Inflammatory macrophage treated with lipopolysaccharide for 4 hours (primary cell): ENCODE measurements at places on chromosomes 1 and 21.

DNA sequence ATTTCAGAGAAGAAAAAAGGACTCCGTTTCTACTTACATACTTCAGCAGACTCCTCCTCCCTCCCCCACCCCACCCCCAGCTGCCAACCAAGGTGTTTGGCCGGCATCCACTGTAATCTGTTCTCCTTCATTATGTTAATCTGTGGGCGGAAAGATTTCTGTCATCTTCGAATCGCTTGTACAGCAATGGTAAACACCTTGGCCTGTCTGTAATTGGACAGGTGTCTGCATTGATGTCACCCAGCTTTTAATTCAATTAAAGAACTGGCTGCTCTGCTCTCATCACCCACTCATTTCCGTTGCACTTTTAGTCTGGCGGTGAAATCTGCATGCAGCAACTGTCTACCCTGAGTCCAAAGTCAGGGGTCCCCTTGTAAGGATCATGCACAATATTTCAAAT lies 368.6 kb downstream of the USH2A start:
- no peak for DNase-seq

DNA sequence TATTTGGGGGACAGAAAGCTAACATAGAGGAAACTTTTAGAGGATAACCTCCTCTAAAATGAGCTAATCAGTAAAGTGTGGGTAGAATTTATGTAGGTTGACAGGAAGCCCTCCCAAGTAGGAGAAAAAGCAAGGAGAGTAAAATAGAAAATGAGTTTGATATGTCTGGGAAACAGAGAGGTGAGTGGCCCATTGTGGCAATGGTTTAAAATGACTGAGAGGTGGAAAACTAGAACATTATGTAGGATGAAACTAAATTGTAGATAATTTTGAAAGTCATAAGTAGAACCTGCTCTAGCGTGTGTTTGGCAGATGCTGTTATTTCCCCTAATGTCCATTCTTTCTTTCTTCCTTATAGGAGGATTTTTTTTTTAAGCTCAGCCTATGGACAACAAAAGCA lies 8.5 kb upstream of the LPGAT1 start:
- DNase-seq: no peak

DNA sequence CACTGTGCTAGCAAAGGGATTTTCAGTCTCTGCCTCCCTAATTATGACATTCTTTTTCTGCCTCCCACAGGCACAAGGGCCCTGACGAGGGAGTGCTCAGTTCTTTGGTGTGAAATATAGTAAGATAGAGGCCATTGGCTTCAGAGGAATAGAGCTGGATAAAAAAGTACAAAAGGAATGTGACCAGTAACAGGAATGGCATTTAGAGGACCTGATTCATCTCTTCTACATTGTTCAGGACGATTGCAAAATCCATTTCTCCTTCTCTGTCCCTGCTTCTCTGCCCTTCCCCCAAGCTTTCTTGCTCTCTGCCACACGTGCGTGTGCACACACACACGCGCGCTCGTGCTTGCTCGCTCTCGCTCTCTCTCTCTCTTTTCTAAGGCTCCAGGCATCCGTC lies 668.2 kb downstream of the KIF26B start:
- DNase-seq: no peak

DNA sequence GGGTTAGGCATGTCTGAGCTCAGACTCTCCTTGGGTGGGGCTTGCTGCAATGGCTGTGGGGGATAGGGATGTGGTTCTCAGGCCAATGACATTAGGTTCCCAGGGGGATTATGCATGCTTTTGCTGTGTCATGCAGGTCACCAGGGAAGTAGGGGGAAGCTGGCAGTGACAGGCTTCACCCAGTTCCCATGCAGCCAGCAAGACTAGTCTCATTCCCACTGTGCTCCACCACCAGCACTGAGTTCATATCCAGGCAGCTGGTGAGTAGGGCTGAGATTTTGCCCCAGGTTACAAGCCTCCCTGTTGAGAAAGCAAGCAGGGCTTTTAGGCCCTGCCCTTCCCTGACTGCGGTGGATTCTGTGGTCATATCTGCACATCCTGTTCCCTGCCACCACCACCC lies 32.1 kb upstream of the PLA2G5 start:
- peak; percentile 5 for DNase-seq

DNA sequence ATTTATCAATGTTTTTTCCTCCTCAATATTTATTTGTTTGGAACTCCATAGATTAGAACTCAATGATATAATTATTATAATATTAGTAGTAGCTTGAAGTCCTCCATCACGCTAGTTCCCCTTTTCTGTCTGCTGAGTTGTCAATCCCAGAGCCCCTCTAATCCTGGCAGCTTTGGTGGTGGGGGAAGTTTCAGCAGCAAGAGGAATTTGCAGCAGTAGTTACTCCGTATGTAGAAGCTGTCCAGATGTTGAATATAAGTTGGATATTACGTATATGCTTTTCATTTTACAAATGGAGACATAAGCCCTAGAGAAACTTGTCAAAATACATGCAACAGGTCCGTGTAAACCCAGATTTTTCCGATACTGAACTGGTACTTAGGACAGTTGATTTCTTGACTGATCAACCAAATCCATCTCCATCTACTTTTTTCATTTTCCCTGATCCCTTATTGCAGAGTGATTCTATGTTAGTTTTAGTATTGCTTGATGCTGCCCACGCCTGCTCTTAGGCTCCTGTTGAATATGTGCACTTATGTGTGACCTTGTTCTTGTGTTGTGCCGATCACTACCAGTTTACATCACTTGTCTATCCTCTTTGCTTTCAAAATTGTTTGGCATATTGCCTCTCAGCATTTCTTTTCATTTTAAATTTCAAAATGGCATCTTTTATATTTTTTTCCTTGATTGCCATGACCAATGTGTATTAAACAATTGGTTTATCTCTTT lies 28.1 kb downstream of the SMAP2 start:
- DNase-seq: no peak

- no peak for DNase-seq
Measured at GRCh38 chr1:161198897-161199431, at the start of gene ADAMTS4. Gene ADAMTS4, minus strand, starts transcription at chr1:161199054. Its CDS starts 427 bp downstream, at chr1:161198627.

GRCh38 chr1:224185208-224185607 lies 2.2 kb downstream of the DEGS1 start:
- DNase-seq: no peak

DNA sequence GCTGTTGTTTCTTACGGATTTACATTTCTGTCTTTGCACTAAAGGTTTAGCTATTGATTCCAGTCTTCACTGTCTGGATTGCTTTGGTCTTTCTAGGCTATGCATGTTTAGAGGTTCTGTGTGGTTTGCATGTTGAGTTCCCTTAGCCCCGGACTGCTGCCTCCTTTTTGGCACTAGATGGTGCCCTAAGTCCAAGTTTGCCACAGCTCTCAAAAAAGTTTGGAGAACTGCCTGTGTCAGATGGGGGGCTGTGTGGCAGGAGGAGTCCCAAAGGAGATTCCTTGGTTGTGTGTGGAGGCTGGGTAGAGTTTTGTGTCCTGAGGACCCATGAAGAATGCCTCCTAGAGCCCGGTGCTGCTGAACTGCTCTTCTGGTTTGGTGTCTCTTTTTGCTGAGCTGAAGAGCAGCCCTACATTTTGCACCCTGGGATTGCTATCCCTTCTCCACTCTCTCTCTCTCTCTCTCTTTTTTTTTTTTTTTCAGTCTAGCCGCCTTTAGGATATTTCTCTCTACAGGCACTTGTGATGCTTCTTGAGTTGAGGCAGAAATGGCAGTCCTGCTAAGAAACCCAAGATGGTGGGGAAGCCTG lies 74.4 kb downstream of the PTGS2 start:
- DNase-seq: peak; percentile 76

DNA sequence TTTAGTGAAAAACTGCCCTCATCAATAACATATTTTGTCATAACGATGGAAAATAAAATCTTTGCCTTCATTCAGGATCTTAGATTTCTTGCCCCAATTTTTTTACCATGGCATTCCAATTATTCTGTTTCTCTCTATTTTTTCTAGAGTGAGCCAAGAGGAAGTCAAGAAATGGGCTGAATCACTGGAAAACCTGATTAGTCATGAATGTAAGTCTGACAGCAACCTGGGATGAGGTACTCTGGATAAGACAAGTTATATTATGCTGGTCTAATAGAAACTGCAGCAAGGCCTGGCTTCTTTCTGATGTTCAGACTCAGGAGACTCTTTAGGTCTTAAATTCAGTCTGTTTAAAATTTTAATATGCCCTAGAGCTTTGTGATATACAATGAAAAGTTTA lies 3.5 kb downstream of the RGS4 start:
- DNase-seq: no peak

- DNase-seq: no peak
Measured at GRCh38 chr1:171645553-171646248, 6.8 kb downstream of the MYOC start.

DNA sequence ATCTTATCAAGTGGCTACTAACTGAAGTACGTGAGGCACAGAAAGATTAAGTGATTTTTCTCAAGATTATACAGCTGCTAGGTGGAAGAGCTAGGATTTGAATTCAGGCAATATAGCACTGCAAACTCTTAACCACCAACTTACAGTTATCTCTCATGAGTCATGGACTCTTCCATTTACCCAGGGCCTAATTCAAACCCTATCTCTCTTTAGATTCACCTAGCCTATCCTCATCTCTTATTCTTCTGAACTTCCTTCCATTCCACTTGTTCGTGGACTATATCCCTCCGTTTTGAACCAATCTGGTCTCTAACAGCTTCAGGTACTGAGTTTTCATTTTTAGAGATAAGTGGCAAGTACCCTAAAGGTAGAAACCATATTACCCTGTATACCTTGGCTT lies 92.8 kb upstream of the DMRTA2 start:
- no peak for DNase-seq

DNA sequence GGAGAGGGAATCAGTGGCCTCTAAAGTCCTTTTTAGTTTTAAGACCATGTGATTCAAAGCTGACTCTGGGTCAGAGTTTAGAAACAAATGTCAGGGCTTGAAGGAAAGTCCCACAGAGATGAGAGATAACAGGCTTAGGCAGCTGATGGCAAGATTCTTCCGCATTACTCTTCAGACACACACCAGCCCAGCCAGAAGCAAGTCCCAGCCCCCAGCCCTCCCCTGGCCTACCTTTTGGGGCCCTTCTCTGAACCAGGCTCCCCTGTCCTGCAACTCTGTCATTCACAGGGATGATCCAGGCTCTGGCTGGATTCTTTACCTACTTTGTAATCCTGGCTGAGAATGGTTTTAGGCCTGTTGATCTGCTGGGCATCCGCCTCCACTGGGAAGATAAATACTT lies 13.1 kb upstream of the CASQ1 start:
- DNase-seq: no peak

- no peak for DNase-seq
Measured at GRCh38 chr1:180267761-180268555, 37.9 kb downstream of the LHX4 start.

- peak; percentile 95 for DNase-seq
Measured at GRCh38 chr1:32336963-32337675, 1.1 kb upstream of the MARCKSL1 start.

- no peak for DNase-seq
Measured at GRCh38 chr1:21874328-21874727, 62.3 kb downstream of the LDLRAD2 start.

- no peak for DNase-seq
Measured at GRCh38 chr1:94731891-94732290, 88.3 kb upstream of the SLC44A3 start.

DNA sequence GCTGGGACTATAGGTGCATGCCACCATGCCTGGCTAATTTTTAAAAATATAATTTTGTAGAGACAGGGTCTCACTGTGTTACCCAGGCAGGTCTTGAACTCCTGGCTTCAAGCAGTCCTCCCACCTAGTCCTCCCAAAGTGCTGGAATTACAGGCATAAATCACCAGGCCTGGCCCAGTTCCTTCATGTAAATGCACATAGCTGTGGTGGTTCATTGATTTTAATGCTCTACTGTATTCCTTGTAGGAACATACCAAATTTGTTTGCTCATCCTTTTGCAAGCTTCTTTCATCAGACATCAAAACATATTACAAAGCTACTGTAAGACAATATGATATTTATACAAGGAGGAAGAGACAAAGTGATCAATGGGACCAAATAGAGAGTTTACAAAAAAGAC lies 237.5 kb upstream of the ESRRG start:
- DNase-seq: no peak

DNA sequence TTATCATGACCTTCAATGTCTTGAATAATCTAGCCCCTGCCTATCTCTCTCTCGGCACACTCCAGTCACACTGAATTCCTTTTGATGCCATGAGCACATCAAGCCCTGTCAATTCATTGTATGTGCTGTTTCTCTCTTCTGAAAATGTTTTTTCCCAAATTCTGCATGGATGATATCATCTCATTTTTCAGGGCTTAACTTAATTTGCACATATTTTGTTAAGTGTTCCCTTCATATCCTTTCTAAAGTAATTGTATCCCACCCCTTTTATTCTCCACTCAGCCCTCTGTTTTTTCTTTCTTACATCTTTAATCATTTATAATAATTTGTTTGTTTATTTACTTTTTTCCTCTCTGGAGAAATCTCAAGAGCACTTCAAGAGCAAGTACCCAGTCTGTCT lies 149.9 kb downstream of the ZNF326 start:
- no peak for DNase-seq

- DNase-seq: no peak
Measured at GRCh38 chr21:33377221-33377920, 25.8 kb upstream of the IFNGR2 start.

- DNase-seq: peak; percentile 42
Measured at GRCh38 chr1:110293601-110294104, 45.5 kb upstream of the RBM15 start.

GRCh38 chr21:38413958-38414548 lies 84.2 kb downstream of the ERG start:
- no peak for DNase-seq

DNA sequence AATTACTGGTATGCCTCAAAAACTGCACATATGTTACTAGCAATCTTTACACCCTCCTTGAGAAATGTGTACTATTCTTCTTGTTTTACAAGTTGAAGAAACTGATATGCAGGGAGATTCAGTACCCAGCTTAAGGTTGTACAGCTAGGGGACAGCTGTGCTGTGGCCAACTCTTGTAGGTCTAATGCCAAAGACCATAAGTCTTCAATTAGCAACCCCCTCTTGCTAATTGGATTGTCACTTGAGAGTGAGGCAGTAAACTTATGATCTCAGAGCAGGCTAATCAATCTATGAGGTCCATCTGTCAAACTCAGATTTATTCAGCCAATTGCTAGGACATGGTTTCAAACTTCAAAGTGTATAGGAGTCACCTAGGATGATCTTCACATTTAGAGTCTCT lies 492.0 kb upstream of the USP24 start:
- no peak for DNase-seq

DNA sequence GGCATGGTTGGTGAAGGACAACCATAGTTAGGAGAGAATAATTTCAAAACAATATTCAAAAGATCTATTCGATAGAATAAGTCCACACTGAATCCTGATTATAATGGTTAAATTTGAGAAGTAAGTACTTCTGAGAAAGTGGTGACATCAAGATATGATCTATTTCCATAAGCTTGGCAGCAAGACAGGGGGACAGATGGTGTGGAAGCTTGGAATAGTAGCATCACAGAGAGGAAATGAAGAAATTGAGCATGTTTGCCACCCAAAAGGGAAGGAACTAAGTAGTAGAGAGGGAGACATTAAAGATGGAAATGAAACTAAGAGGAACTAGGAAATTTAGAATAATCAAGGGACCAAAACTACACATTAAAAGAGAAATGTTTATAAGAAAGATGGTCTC lies 94.5 kb downstream of the OLFM3 start:
- no peak for DNase-seq

- DNase-seq: no peak
Measured at GRCh38 chr21:16124378-16125138, 394.8 kb downstream of the USP25 start.
